Activated gamma-delta T cell (primary cell): ENCODE measurements at places on chromosomes 4 and X.

GRCh38 chrX:44507292-44507691, 35.4 kb downstream of the FUNDC1 start:
- DNase-seq: no peak

DNA sequence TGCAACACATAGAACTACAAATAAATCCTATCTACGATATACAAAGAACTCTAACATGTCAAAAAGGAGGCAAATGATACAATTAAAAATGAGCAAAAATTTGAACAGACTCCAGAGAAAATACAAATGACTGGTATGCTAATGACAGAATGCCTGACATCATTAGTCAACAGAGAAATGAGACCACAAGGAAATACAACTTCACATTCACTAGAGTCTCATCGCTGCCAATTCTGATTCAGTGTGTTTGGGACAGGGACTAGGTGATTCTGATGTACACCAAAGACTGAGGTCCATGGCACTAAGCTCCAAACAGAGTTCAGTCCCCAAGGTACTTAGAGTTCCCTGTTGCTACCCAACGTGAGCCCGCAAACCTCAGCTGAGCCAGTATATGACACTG, 23.4 kb downstream of the SLC2A9 start:
- no peak for DNase-seq

- DNase-seq: no peak
Measured at GRCh38 chr4:102503831-102504786, 3.0 kb downstream of the NFKB1 start.

DNA sequence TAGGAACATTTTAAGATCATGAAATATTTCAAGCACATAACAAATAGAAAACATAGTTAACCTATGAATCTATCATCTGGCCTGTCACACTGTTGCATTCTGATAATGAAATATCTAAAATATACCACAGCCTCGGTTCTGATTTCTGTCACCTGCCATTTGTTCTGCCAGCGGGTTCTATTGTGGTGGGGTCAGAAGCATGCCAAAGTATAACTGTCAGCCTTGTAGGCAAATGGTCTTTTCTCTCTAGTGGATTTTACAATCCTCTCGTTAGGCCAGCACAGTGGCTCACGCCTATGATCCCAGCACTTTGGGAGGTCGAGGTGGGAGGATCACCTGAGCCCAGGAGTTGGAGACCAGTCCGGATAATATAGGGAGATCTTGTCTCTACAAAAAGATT, 47.9 kb downstream of the HTRA3 start:
- no peak for DNase-seq

GRCh38 chrX:56661193-56661592, 67.8 kb upstream of the NBDY start:
- no peak for DNase-seq

DNA sequence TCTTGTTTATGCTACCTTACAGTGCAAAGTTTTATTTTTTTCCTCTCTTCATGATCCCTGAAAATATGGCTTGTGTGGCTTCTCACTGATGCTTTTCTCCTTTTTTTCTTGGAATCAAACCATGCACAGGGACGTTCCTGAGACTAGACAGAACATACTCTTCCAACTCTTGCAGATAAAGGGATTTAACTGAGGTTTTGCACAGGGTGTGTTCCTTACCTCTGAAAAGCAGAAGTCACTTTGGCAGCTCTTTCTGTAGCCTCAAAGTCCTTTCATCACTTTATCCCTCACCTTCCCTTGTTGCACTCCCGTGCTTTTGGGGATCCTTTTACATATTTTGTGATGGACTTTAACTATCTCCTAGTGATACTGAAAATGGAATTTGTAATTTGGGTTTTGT, 300.1 kb downstream of the SPRY1 start:
- no peak for DNase-seq

- no peak for DNase-seq
Measured at GRCh38 chr4:45453258-45453853, 670.5 kb downstream of the GABRG1 start.

DNA sequence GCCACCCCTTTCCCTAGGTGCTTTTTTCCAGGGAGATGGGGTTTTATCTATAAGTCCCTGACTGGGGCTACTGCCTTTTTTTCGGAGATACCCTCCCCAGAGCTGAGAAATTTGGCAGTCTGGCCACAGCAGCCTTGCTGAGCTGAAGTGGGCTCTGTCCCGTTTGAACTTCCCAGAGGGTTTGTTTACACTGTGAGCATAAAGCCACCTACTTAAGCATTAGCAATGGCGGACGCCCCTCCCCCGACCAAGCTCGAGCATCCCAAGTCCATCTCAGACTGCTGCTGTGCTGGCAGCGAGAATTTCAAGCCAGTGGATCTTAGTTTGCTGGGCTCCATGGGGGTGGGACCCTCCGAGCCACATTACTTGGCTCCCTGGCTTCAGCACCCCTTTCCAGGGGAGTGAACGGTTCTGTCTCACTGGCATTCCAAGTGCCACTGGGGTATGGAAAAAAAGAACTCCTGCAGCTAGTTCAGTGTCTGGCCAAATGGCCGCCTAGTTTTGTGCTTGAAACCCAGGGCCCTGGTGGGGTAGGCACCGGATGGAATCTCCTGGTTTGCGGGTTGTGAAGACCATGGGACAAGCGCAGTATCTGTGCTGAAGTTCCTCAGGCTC, 456.4 kb upstream of the HTR2C start:
- DNase-seq: no peak

GRCh38 chr4:177667687-177668086, 225.4 kb upstream of the AGA start:
- DNase-seq: no peak
